Neural progenitor cell (in vitro differentiated cells): ENCODE measurements at places on chromosomes 4 and X. TPM values are rescaled to one million over a fixed set of nuclear protein-coding genes. Genes with fewer than 3 reads are reported as not detected.
A peak's percentile ranks its signal among the peaks of the same experiment; 100 is the strongest.

The FOXP3 gene
- total RNA-seq, result 0.19 TPM in 1 of 2 replicates, not detected in the other

DNA sequence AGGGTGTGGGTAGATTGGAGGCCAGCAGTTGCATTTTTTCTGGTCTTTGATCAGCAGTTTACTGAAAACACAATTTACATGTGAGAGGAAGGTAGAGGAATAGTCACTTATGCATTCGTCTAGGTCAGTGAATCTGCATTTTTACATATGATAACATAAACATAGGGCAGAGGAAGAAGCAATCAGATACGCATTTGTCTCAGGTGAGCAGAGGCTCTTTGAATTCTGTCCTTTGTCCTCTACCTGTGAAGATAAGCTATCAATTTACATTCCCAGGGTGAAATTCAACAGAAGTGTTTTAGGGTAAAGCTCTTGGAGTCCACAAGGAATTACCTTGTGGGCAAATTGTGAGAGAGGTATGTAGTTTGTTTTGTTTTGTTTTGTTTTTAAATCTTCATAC lies 306.5 kb downstream of the MAGEB5 start:
- DNase-seq, result no peak

The MAOA gene
- 4.4 and 12.7 TPM in 2 replicates for total RNA-seq

DNA sequence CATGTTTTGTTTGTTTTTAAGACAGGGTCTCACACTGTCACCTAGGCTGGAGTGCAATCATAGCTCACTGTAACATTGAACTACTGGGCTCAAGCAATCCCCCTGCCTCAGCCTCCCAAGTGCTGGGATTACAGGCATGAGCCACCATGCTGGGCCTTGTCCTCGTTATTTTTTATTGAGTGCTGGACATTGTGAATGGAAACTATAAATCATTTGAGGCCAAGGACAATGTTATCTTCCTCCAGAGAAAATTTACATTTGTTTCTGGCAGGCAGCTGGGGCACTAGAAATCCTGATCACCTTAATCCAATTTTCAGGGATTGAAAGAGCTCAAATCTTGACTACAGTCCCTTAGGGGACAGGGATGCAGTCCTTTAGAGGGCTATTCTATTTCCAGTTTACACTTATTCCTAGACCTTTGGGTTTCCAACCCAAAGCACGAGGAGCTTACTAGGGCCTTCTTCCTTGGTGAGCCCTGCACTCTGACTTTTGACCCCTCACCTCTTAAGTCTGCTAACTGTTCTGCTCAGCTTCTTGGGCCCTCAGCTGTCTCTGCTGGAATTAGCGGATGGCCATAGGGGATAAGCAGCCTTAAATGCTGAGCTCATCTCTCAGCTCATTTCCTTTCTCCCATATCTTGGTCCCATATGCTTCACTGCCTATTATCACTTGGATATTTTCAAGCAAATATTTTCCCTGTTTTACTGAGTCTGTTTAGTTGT lies 23.0 kb upstream of the PDZD4 start:
- no peak for DNase-seq

GRCh38 chr4:48594180-48594579 lies 104.1 kb downstream of the ZAR1 start:
- DNase-seq, result peak; percentile 80

DNA sequence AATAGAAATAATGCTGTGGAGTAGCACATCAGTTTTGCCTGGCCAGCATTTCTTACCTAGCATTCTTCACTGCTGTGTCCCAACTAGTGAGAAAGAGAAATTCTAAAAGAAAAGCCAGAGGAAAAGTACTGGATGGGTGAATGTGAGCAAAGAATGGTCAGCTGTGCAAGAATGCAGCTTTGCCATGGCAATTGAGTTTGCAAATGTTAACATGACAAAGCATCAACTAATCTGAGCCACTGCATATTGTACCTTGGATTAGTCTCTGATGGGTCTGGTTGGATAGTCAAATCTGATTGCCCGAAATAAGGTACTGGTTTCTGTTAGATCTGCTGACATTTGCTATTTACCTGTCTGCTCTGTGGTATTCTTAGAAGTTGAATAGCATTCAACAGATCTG lies 38.7 kb downstream of the ADD1 start:
- DNase-seq, result no peak

The RBM46 gene
- total RNA-seq, result 0.07 and 0.09 TPM in 2 replicates

GRCh38 chrX:114715096-114715495 lies 131.2 kb downstream of the HTR2C start:
- DNase-seq, result no peak

GRCh38 chrX:97556359-97556758 lies 672.7 kb downstream of the RPA4 start:
- peak; percentile 12 for DNase-seq
